ENCODE measurements at places on chromosomes 5 and 9. TPM values are rescaled to one million over a fixed set of nuclear protein-coding genes. Genes with fewer than 3 reads are reported as not detected.

The ANKS6 gene
- total RNA-seq = 4.7 TPM

The ZNF354C gene
- total RNA-seq = 1.6 TPM

The SLC6A3 gene
- total RNA-seq = not detected

The FYB1 gene
- total RNA-seq = 3.9 TPM

GRCh38 chr5:41043109-41043747 is 27.9 kb downstream of the MROH2B start:
- DNase-seq = no peak

DNA sequence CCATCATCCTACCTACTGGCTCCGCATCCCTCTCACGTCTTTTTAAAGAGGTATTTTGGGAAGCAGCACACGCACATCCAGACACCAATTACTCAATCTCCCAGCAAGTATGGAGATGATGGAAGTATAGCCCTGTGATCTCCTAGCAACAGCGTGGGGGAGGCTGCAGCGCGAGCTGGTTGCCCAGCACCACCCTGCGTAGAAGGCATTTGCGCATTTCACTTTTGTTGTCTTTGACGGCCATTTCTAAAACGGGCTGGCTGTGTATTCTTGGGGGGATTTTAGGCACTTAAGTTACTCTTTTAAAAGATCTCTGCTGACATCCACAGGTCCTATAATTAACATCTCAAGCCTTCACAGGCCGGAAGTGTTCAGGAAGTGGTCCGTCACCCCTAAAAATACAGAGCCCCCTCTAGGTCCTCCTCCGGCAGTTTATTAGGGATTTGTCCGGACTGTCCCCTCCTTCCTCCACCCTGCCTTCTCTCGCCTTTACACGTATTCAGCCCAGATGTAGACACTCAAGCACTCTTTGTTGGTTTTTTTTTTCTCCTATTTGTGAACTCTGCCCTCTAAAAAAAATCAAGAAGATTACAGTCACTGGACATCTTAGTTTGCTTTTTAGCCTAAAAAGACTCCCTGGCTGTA is 371.4 kb downstream of the NTRK2 start:
- no peak for DNase-seq

DNA sequence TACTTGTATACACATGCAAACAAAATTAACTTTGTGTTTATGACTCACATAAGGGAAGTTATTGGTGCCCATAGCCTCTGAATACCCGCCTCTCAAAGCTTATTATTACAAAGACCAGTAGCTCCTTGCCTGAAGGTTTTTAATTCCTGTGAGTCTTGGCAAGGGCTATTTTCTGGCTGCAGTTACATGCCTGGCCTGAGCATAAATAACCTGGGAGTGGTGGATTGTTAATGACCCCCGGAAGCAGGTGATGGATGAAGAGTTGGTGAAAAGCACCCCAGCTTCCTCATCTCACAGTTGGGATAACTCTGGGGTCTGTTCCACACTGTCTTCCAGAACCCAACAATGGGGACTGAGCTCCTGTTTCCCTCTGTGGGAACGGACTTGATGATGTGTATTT is 594.5 kb downstream of the PDE4D start:
- no peak for DNase-seq
